ENCODE measurements at places on chromosomes 16 and 17.

- DNase-seq: no peak
These were observed 157.9 kb downstream of the PPM1E start for GRCh38 chr17:58913552-58913951.

GRCh38 chr17:67082107-67082506 is 37.8 kb downstream of the CACNG1 start:
- DNase-seq: no peak

DNA sequence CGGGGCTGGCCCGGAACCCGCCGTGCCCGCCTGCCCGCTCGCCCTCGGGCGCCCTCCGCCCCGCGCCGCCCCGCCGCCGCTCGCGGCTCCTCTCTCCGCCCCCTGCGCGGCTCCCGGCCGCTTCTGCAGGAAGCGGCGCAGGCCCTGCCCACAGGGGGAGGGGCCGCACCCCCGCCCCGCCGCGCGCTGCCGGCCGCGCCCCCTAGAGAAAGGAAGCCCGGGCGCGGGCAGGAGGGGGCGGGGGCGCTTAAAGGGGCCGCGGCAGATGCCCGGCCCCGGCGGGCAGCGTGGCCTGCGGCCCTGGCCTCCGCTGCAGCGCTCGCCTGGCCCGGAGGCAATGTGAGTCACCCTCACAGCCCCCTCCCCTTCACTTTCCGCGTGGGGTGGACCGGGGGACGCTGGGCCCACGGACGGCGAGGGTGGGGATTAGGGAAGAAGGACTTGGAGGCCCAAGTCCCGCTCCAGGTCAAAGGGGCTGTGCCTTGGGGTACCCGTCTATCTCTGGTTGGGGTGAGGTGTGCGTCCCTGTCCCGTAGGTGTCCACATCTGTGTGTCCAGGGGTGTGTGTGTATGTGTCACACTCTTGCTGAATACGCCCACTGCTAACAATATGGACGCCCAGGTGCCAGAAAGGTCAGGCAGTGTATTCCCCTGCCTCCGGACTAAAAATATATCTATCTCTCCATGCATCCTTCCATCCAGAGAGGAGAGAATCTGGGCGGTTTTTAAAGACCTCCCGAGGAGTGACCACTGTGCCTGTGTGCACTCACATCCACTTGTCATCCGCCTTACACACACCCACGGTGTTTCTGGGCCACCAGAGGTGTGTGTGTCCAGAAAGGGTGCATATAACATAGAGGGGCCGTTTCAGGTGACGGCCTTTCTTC is at the start of gene GIT1:
GIT1 (minus strand) TSS at position 125 of the 887 bp plus-strand sequence. CDS start 270 bp downstream, outside the sequence.
- peak; percentile 63 for DNase-seq

DNA sequence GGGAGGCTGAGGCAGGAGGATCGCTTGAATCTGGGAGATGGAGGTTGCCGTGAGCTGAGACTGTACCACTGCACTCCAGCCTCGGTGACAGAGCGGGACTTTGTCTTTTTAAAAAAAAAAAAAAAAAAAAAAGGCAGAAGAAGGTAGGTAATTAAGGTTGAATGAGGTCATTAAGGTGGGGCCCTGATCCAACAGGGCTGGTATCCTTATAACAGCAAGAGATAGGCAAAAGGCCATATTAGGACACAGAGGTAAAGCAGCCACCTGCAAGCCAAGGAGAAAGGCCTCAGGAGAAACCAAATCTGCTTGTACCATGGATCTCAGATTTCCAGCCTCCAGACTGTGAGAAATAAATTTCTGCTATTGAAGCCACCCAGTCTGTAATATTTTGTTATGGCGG is 60.3 kb downstream of the SPAG9 start:
- DNase-seq: no peak

- DNase-seq: peak; percentile 6
These were observed 29.0 kb upstream of the RNPS1 start for GRCh38 chr16:2296661-2297505.

DNA sequence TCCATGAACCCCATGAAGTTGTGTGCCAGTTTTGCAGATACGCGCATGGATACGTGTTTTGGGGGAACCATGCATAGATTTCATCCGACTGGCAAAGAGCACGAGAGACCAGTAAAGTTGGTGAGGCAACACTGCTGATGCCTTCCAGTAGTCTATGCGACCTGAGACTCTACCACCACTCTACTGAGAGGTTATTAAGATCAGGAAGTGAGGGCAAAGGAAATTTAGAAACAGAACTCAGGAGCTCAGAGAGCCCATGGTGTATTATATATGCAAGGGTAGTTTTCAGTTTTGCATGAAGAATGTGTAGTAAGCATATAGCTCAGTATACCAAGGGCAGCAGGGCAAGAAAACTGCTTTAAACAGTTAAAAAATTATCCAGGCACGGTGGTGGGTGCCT is 4.2 kb downstream of the SLX4 start:
- DNase-seq: no peak

DNA sequence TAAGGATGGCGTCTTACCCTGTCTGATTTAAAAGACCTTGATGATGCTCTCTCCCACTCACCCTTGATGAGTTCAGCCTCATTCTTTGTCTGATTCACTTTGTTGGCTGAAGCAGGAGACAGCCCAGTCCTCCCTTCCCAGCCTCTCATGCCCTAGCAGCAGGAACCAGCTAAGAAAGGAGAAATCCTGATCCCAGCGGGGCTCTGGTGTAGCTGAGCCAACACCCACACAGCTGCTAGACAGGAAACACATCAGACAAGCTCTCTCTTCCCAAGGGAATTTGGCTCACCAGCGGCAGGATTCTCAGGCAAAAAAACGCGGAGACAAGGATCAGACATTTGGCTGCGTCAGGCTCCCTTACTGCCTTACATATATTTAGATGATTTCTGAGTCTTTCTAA is 211.5 kb downstream of the CDH11 start:
- DNase-seq: no peak

- DNase-seq: no peak
These were observed 3.2 kb upstream of the CDK5RAP3 start for GRCh38 chr17:47967607-47968252.

- DNase-seq: peak; percentile 79
These were observed 9.7 kb downstream of the RHBDL3 start for GRCh38 chr17:32275060-32276042.

DNA sequence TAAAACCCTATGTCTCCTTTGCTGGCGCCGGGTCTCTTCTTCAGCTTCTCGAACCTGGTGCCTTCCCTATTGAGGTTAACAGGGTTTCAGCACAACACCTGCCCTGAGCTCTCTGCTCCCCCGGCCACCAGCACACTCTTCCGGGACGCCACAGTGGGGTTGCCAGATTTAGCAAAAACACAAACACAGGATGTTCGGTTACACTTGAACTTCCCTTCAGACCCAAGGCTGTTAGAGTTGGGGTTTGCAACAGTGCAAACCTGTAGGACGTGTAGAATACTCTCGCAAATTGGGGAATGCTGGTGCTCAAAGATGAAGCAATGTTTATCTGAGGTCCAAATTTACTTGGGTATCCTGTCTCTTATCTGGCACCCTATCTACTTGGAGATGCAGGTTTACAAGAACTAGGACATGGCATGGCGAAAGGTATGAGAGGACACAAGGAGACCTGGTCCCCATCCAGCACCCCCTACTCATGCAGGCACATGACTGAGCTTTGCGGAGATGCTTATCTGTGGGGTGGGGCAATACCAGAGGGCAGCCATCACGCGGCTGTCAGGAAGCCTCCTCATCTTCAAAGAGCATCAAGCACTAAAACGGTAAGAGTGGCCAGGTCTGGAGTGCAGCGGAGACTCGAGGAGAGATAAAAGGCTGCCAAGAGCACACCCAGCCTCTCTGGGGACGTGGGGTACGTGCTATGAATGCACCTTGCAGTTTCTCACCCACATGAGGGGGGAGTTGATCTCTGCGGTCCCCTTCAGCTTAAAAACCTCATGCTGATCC is 52.8 kb downstream of the SDK2 start:
- DNase-seq: no peak

GRCh38 chr16:12613131-12613991 is 190.3 kb downstream of the CPPED1 start:
- DNase-seq: peak; percentile 25
